ENCODE measurements at places on chromosomes 2 and 18.

- peaks cover 5% of the 10 kb centered on the region for H3K4me1 ChIP-seq
- no peak overlapping the region for H3K4me3 ChIP-seq
- DNase-seq: no peak
- no peak overlapping the region for H3K27ac ChIP-seq
- no peaks in the 10 kb centered on the region for H3K27me3 ChIP-seq
- no peaks in the 10 kb centered on the region for H3K36me3 ChIP-seq
Measured at GRCh38 chr18:58639751-58640427, 11.0 kb upstream of the ALPK2 start.

DNA sequence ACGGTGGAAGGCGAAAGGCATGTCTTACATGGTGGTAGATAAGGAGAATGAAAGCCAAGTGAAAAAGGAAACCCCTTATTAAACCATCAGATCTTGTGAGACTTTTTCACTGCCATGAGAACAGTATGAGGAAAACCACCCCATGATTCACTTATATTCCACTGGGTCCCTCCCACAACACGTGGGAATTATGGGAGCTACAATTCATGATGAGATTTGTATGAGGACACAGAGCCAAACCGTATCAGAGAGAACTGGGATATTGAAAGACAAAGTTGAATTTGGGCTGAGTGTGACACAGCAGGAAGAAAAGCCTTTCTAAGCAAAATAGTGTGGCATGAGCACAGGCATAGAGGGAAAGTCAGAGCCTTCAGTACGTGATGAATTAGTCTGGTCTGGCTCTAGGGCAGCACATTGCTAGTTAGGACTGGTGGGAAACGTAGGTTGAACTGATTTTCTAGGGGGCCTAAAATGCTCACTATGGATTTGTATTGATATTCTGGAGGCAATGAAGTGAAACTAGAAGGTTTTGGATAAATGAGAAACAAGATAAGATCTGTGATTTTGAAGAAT, 84.8 kb upstream of the RND3 start:
- no peaks in the 10 kb centered on the region for H3K36me3 ChIP-seq
- no peak overlapping the region for H3K27ac ChIP-seq
- no peak for DNase-seq
- H3K4me3 ChIP-seq: no peak overlapping the region
- H3K27me3 ChIP-seq: no peaks in the 10 kb centered on the region

- no peak overlapping the region for H3K27ac ChIP-seq
- DNase-seq: peak; percentile 3
- H3K4me3 ChIP-seq: no peak overlapping the region
- H3K36me3 ChIP-seq: no peaks in the 10 kb centered on the region
- H3K4me1 ChIP-seq: no peaks in the 10 kb centered on the region
Measured at GRCh38 chr18:8654503-8655451, 45.5 kb downstream of the RAB12 start.

DNA sequence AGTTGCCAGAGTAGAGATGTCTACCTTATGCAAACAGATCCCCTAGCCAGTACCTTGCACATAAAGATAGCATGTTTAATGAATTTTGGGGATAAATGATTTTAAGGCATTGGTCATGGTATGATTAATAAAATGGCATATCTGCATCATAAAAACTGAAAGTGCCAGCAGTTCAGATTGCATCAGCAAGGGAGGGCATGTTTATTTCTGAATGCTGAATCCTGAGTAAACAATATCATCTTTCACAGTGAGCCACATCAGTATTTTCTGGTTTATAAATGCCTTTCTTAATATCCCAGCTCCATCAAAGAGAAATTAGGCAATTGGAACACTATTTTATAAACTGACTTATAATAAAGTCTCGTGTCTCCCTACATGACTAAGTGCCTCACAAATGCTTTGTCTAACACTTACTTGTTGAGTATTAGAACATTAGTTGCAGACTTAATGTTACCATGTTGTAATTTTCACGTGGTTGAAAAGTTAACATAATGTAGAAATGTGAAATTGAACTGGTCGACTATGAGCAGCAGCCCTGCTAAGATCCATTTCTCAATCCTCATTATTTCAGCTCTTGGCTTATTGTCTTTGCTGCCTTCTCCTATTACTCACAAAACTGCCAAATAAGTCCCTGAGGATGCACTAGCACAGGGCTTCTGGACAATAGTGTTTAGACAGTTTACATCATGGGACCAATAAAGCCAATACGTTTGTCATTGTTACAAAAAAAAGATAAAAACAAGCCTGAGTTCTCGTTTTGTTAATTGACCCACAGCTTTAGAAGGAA, 48.0 kb downstream of the LANCL1 start:
- no peaks in the 10 kb centered on the region for H3K4me1 ChIP-seq
- peaks cover 3% of the 10 kb centered on the region for H3K36me3 ChIP-seq
- H3K27me3 ChIP-seq: no peaks in the 10 kb centered on the region
- H3K4me3 ChIP-seq: no peak overlapping the region
- no peak overlapping the region for H3K27ac ChIP-seq
- no peak for DNase-seq

- H3K27ac ChIP-seq: no peak overlapping the region
- no peaks in the 10 kb centered on the region for H3K4me1 ChIP-seq
- H3K4me3 ChIP-seq: no peak overlapping the region
- no peaks in the 10 kb centered on the region for H3K36me3 ChIP-seq
- no peak for DNase-seq
- H3K27me3 ChIP-seq: peaks cover 13% of the 10 kb centered on the region
Measured at GRCh38 chr2:11543337-11544216, 9.7 kb downstream of the GREB1 start.

- no peaks in the 10 kb centered on the region for H3K36me3 ChIP-seq
- H3K27me3 ChIP-seq: no peaks in the 10 kb centered on the region
- H3K4me1 ChIP-seq: peaks cover 55% of the 10 kb centered on the region
Measured at GRCh38 chr2:3654011-3654410, 4.0 kb upstream of the ALLC start.

- no peak for DNase-seq
- H3K4me1 ChIP-seq: peaks cover 22% of the 10 kb centered on the region
- no peaks in the 10 kb centered on the region for H3K27me3 ChIP-seq
- H3K4me3 ChIP-seq: no peak overlapping the region
- no peaks in the 10 kb centered on the region for H3K36me3 ChIP-seq
Measured at GRCh38 chr2:8234253-8234652, 447.6 kb upstream of the ID2 start.

DNA sequence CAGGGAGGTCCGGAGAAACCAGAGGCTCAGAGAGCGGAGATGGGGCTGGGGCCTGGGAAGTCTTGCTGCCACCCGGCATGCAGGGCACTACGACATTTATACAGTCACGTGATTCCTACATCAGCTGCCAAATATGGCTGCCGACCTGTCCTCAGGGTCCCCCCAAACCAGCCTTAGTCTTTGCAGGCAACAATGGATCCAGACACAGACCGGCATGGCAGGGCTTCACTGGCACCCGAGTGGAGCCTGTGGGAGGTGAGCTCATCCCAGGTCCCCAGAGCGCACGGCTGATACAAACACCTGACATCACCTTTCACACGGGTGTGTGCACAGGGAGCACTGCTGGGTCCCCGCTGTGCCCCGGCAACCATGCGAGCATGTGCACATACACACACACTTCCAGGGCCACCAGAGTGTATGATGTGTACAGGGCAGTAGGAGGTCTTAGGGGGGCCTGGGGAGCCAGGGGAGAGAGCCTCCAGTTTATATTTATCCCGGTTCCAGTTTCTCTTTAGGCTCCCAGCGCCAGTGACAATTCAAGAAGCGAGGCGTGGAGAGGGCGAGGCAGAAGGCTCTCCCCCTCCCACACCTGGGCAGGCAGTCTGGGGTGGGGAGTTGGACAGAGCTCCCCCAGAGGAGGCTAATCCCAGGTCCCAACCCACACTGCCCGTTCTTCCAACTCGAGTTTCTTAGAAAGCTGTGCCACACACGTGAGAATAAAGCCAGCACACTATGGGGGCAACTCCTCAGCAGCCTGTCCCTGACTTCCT, 2.7 kb downstream of the SEMA4C start:
- no peaks in the 10 kb centered on the region for H3K36me3 ChIP-seq
- H3K27me3 ChIP-seq: peaks cover 81% of the 10 kb centered on the region
- no peak overlapping the region for H3K27ac ChIP-seq

- H3K4me3 ChIP-seq: no peak overlapping the region
- H3K27ac ChIP-seq: no peak overlapping the region
Measured at GRCh38 chr2:31202041-31202440, 15.3 kb downstream of the CAPN14 start.

DNA sequence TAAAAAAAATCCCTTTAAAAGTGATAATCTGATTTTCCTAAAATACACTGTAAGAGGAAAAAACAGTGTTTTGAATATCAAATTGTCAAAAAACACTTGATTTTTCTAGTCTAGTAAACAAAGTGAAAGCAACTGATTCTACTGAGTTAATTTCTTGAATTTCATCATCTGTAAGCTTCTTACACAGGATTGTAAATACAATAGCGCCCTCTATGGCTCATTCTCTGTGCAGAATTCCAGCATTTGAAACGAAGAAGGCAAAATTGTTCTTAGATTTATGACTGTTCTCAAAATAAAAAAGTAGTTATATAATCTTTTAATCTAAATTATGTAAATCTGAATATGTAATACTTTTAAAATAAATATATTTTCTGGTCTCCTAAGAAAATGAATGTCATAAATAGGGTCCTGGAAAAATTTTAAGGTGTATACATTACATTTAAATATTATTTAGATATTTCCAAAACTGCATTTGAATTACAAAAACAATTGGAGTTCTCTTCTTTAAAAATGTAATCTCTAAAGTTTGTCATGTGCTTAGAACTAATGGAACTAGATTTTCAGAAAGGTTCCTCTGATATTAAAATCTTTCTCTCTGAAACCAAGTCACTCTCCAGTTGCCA, 176.9 kb upstream of the MC4R start:
- H3K4me3 ChIP-seq: no peak overlapping the region
- no peaks in the 10 kb centered on the region for H3K27me3 ChIP-seq
- no peak overlapping the region for H3K27ac ChIP-seq
- H3K4me1 ChIP-seq: no peaks in the 10 kb centered on the region

All from thymus (tissue), 14 donors.